ENCODE measurements at places on chromosomes 1 and 21.

DNA sequence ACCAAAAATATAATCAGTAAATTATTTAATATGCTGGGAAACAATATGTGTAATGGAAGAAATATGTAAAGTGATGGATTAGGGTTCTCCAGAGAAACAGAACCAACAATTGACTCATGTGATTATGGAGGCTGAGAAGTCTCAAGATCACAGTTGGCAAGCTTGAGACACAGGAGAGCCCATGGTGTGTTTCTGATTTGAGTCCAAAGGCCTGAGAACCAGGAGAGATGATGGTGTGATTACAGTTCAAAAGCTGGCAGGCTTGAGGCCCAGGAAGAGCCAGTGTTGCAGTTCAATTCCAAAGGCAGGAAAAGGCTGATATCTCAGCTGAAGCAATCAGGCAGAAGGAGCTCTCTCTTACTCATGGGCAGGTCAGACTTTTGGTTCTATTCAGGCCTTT, 138.8 kb upstream of the NBPF11 start:
- no peak for DNase-seq

DNA sequence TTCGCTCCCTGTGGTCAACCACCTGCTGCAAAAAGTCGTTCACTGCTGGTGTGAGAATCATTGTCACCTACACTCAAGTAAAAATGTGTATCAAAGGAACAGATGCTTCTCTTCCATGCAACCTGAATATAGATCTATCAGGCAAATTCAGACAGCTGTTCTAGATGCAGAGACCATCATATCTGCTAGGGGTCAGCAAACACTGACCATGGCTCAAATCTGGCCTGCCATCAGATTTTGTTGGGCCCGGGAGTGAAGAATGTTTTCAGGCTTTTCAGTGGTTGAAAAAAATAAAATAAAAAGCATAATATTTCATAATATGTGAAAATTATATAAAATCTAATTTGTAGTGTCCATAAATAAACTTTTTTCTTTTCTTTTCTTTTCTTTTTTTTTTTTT, 199.6 kb downstream of the RGS7 start:
- no peak for DNase-seq

DNA sequence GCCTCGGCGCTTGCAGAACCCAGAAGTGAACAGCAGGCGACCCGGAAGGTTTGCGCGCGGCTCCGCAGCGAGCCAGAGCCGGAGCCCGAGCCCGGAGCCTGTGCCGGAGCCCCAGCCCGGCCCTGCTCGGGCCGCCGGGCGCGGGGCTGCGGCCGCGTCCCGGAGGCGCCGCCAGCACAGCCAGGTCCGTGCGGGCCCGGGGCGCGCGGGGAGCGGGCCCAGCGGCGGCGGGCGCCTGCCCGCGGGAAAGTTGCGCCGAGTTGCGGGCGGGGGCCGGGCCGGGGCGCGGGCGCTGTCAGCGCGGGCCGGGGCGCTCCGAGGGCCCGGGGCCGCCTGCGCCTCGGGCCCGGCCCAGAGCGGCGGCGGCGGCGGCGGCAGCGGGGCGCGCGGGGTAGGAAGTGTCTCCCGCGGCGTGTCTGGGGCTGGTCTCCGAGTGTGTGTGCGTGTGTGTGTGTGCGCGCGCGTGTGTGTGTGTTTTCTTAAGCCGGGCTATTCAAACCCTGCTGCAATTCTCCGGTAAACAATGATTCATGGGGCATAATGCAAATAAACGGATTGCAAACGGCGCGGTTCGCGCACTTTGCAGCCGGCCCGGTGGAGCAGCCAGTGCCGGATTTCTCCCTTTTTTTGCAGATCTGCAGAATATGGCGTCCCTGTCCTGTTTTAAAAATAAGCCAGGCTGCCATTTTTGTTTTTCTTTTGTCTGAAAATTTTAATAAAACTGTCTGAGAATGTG, at the start of gene ZNF362:
Gene ZNF362 (plus strand): TSS at position 22 of the 736 bp plus-strand sequence. CDS start 14,083 bp downstream, outside the sequence.
- DNase-seq, result peak; percentile 18

DNA sequence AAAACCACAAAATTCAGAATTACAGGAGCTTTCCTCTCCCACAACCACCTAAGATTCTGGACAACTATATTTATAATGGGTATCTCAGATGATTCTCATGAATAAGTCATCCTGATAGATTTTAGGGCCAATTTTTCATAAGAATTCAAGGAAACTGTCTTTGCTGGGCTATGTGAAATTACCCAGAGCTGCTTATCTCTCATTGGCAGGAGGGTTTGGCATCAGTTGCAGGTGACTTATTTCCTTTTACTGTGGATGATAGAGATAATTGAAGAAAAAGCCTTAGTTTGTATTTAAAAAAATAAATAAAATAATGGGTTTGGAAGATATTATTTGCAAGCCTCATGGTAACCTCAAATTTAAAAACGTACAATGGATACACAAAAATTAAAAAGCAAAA, 38.2 kb upstream of the WDR26 start:
- DNase-seq, result no peak

DNA sequence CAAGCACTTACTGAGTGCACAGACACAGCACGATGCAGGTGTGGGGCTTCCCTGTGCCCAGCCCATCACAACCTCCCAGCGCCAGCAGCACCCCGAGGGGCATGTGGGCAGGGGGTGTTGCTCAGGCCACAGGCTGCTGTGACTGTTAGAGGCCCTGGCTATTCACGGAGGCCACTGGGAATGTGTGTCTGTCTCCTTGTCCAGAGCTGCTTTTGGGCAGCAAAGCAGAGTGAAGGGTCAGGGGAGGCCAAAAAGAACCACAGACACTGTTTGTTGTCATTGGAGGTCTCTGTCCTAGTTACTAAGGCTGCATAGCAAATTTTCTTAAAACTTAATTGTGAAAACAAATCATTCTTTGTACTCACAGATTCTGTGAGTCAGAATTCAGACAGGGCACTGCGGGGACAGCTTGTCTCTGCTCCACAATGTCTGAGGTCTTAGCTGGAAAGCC, 49.6 kb downstream of the TNFRSF8 start:
- no peak for DNase-seq

DNA sequence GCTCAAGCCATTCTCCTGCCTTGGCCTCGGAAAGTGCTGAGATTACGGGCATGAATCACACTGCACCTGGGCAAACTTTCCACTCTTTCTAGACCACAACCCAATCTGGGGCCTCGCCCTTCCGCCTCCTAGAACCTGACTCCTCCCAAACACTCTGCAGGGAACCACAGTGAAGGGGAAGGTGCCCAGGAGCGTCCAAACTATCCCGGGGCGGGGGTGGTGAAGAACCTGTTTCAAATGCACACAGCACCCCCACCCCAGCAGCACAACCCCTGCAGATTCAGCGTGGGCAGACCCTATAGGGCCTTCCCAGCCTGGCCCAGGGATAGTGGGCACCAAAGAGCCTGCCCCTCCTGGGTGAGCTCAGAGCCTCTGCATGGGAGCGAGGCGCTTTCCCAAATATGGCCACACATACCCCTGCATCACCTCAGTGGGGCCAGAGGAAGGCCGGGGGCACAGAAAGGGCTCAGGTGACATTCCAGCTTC, 86.9 kb downstream of the STUM start:
- peak; percentile 24 for DNase-seq
